H9 (cell line): ENCODE measurements at places on chromosomes 4 and X. TPM values are rescaled to one million over a fixed set of nuclear protein-coding genes. Genes with fewer than 3 reads are reported as not detected.

The CD38 gene
- total RNA-seq, result 0.07 and 0.57 TPM in 2 replicates

The FAM149A gene
- 5.9 and 6.6 TPM in 2 replicates for total RNA-seq

- no peaks in the 10 kb centered on the region for H3K4me1 ChIP-seq
- H3K4me3 ChIP-seq, result no peak overlapping the region
- no peaks in the 10 kb centered on the region for H3K27me3 ChIP-seq
- H3K36me3 ChIP-seq, result peaks cover 21% of the 10 kb centered on the region
- H3K27ac ChIP-seq, result no peak overlapping the region
These were observed 101.7 kb upstream of the KLF8 start for GRCh38 chrX:56130436-56130835.

DNA sequence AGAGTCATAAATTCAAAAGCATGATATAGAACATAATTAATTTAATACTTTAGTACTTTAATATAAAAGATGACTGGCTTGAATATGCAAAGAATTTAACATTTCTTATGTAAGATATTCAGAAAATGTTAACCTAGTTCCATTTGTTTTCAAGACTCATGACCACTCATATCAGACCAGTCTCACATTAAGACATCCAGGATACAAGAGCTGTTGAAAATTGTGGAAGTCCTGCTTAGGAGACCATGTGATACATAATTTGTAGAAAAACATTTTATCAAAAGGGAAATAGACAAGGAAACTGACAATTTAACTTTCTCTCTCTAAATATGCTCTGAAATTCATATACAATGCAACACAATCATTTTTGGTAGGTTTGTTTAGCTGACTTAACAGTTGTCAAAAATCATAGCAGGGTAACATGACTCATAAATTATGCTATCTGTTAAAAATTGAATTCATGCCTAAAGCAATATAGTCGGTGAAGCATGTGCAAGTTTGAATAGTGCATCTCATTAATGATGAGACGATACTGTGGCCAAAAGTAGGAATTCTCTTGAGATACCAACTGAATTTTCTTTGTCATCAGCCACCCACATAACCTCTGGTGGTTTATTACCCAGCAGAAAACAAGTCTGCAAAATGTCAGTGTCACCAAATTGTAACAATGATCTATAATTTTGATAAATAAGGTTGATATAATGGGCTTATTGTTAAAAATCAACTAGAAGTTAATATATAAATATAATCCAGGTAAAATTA, 211.4 kb downstream of the GASK1B start:
- no peak overlapping the region for H3K27ac ChIP-seq
- no peak for DNase-seq
- no peak overlapping the region for H3K4me3 ChIP-seq
- H3K4me1 ChIP-seq, result no peaks in the 10 kb centered on the region

GRCh38 chr4:15118292-15118691, 116.0 kb downstream of the CPEB2 start:
- no peak for DNase-seq
- H3K27ac ChIP-seq, result no peak overlapping the region
- H3K27me3 ChIP-seq, result no peaks in the 10 kb centered on the region
- no peak overlapping the region for H3K4me3 ChIP-seq
- H3K4me1 ChIP-seq, result no peaks in the 10 kb centered on the region
